ENCODE measurements at places on chromosomes 5 and 9.

DNA sequence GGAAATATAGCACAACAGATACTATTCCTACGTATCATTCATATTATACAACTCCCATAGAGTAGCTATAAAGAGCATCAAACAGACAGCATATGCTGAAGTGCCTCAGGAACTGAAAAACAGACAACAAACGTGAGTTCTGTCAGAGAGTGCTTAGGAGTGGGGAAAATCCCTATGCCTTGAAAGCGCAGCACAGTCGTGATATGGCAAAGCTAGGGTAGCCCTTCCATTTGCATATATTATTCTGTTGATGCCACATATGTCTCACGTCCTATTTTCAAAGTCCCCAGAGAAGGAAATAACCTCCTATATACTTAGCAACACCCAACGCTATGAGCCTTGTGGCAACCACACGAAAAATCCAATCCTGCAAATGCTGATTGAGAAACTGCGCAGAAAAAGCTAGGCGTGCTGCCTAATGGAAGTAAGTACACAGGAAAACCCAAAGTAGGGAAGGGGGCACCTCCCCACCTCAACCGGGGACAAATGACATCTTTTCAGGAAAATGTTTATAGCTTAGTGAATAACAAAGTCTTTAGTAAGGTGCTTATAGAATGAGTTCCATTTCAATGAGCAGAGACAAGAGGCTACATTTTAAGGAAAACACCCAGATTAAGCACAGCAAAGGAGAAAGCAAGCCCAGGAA, 105.1 kb downstream of the MED10 start:
- no peak for DNase-seq

DNA sequence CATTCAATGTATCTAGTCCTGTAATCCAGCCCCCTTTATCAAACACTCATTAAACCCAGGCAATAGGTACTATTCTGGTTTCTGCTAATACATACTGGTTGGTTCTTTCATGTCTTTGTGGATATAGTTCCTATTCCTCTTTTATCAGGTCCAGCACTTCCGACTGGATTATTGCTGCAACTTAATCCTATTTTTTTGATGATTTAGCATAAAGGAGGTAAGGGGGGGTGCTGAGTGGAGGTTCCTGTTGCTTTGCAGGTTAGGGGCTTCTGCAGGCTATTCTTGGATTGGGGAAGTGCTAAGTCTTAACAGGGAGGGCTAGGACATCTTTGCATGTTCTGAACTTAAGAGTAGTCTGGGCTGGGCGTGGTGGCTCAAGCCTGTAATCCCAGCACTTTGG, 377.7 kb downstream of the FGF10 start:
- DNase-seq: no peak

DNA sequence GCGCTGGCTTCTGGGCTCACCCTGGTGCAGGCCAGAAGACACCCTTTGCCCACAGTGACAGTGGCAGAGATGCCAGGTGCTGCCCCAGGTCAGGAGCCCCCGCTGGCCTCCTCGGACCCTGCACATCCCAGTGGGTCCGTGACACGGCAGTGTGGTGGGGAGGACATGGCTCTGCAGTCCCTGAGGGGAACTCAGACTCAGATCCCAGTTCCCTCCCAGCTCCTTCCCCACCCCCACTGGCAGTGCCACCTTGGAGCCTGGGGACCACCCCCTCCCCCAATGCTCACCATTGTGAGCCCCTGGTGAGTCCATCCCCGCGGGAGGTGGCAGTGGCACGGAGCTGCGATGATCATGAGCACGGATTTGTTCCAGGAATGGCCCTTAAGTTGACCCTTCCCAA, 562 bp upstream of the CCDC187 start:
- no peak for DNase-seq

DNA sequence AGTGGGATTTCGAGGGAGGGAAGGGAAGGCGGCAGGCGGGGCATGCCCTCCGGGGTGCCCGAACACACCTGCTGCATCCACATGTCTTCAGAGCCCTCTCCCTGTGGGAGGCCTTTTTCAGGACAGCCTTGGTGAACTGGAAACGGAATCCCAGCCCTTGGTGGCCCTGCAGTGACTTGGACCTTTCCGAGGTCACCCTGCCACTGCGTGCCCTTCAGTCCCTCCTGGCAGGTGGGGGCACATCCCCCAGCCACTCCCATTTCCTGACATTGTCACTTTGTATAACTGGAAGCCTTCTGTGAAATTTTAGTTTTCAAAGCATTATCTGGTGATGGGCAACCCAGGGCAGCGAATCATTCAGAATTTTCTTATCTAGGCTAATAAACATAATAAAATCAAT, 11.0 kb upstream of the AHRR start:
- no peak for DNase-seq

- DNase-seq: no peak
These were observed 104.2 kb downstream of the LIFR start for GRCh38 chr5:38452201-38452600.

DNA sequence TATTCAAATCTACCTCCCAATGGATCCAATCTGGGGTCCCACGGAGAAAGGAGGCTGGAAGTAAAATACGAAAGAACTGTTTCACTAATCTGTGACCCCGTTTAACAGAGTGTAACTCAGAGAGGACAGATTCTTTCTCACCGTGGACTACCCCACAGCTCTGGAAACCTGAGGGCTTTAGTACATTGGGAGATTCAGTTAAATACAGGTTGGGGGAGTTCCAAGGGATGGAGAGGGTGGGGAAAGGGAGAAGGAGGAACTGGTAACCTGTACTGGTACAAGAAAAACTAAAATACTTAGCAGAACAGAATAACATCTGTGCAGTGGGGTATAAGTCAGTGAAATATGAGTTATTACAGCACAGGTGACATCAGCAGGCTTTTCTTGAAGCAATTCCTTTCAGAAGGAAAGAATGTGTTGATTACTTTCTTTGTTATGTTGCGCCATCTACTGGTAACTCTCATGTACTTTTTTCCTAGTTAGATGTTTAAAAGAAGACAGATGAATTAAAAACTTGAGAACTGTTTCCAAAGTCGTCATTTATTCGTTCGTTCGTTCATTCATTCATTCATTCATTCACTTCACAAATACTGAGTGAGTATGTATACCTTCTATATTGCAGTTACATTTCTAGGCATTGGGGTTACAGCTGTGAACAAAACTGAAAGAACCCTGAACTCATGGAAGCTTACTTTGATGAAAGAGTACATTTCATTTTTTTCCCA, 30.0 kb upstream of the STOM start:
- DNase-seq: peak; percentile 62

DNA sequence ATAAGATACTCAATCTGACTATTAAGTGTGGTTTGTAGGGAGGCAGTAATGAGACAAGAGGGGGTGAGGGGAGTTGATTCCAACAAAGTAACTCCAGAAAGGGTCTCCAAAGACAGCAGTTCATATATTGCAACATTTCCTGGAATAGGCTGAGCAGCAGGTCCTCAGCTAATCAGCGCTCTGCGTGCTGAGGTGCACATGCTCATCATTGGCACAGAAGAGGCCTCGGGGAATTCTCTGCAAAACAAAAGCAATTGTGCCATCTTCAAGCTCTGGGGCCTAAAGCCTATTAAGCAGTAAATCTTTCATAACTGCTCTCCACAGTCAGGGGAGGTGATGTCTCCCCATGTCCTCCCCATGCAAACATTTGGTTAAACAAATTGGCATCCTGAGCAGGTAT, 357.3 kb downstream of the SPOCK1 start:
- DNase-seq: no peak

DNA sequence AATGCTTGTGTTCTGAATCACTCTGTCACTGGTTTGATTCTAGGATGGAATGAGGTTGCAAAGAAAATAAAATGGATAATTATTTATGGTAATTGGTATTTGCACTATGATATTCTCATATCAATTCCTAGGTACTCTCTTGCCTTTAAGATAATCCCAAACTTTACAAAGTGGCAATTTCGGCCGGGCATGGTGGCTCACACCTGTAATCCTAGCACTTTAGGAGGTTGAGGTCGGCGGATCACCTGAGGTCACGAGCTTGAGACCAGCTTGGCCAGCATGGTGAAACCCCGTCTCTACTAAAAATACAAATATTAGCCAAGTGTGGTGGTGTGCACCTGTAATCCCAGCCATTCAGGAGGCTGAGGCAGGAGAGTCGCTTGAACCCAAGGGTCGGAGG, 1118.7 kb upstream of the C9orf72 start:
- DNase-seq: no peak

DNA sequence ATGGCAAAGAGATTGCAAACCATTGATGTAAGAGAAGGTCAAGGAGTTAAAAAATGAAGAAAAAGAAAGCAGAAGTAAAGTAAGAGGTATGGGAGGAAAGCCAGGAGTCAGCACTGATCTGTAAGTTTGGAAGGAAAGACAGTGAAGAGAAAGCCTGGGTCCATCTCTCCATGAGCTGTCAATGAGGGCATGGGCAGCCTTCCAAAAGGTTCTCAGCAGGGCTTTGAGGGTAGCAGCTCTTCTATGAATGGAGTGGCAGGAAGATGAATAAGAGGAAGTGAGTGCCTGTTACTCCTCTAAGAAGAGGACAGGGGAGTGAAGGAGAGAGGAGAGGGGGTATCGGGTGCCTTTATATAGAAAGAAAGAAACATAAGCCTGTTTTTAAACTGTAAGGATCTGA, 97.1 kb downstream of the ADCY2 start:
- DNase-seq: no peak

- DNase-seq: no peak
These were observed 1761.9 kb upstream of the ACO1 start for GRCh38 chr9:30622561-30622960.

- DNase-seq: no peak
These were observed 76.4 kb upstream of the SMARCA2 start for GRCh38 chr9:1938675-1939170.

- no peak for DNase-seq
These were observed 8.1 kb downstream of the SPDL1 start for GRCh38 chr5:169591636-169592035.

DNA sequence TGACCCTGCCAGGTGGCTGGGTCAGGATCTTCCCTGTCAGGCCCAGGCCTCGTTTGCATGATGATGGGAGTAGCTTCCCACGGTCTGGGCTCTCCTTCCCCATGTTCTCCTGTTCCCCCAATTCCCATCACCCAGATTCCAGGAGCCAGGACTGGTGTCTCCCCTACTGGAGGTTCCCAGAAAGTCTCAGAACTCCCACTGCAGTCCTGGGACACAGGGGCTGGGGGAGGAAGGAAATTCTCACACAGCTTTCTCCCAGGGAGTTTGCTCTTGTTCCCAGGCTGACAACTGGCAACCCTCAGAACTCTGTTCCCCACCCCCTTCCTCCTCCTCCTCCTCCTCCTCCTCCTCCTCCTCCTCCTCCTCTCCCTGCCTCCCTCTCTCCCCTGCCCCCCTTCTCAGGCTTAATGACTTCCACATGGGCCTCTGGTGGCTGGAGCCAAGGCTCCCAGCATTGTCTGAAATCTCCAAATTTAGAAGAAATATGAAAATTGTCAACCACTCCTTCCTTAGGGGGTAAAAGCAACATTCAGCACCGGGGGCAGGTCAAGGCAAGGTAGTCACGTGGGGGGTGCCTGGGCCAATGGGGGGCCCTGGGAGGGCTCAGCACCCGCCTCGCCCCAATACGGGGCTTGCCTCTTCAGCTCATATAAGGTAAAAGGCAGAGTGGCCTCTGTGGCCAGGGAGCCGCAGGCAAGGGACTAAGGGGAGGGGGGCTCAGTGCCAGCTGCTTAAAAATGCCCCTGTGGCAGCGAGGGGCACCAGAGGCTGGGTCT, 27.3 kb upstream of the IL17B start:
- DNase-seq: no peak

DNA sequence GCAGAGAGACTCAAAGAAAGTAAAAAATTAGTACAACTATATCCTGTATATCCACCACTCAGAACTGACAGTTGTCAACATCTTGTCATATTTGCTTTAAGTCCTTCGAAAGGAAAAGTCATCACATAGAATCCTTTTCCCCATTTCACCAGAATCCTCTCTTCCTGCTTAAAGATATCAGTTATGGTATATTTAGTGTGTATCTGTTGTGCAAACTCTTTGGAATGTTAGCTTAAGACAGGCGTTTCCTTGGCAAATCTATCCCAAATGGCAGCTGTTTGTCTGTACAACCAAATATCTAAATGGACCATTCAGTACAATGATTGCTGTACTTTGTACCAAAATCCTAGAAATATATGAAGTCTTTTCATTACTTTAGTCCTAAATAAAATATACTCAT, 98.5 kb downstream of the ITGA1 start:
- no peak for DNase-seq

- peak; percentile 2 for DNase-seq
These were observed 1.6 kb downstream of the PLK2 start for GRCh38 chr5:58458141-58458742.

DNA sequence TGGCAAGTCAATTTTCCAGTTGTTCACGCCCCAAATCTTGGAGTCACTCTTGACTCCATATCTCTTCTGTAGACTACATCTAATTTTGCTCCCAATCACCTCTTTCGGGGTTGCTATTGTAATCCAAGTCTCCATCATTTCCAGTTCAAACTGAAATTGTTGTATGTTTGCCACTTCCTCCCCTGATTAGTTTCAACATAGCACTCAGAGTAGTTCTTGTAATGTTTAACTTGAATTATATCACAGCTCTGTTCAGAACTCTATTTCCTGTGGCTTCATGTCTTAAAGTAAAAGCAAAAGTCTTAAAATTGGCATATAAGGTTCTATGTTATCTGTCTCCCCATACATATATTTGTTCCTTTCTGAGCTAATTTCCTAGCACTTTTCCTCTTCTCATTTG, 348.5 kb upstream of the RIOK2 start:
- DNase-seq: no peak

- DNase-seq: no peak
These were observed 4.2 kb downstream of the ARID3C start for GRCh38 chr9:34624475-34625185.

GRCh38 chr5:108543486-108543885, 161.6 kb upstream of the FBXL17 start:
- no peak for DNase-seq

- no peak for DNase-seq
These were observed 34.9 kb downstream of the SPRY4 start for GRCh38 chr5:142289708-142290576.

- DNase-seq: no peak
These were observed 7.0 kb downstream of the PAX5 start for GRCh38 chr9:37026931-37027581.

- DNase-seq: no peak
These were observed 2.1 kb downstream of the ANP32B start for GRCh38 chr9:97985058-97985861.

- DNase-seq: peak; percentile 37
These were observed 434 bp downstream of the GLRX start for GRCh38 chr5:95822043-95822541.

Data from immature natural killer cell (primary cell).